Activated naive CD8-positive, alpha-beta T cell treated with anti-CD3 and anti-CD28 coated beads, Interleukin-2, amount 10 ng/mL, durations not matched to agents 7 days and 5 days (primary cell): ENCODE measurements at places on chromosomes 7 and 10.
A peak's percentile ranks its signal among the peaks of the same experiment; 100 is the strongest.

DNA sequence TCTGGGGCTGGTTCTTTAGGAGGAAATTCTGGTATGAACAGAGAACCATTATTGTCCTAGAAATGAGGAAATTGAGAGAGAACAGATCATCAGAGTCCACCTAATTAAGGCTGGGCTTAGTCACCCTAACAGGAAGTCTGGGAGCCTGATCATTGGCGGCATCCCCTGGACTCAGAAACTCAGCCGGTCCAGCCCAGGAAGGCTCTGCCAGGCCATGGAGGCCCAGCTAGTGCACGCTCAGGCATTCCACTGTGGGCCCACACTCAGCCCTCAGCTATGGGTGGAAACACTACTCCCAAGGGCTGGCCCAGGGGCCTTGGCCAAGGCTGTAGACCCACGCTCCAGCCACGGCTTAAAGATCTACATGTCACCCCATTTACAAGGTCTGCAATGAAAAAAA lies 109.2 kb downstream of the PTPN20 start:
- no peak for DNase-seq

- DNase-seq: no peak
These were observed 26.2 kb downstream of the CCDC6 start for GRCh38 chr10:59880019-59880717.

GRCh38 chr10:20105931-20106330 lies 289.7 kb downstream of the PLXDC2 start:
- DNase-seq: no peak

- no peak for DNase-seq
These were observed 179.6 kb downstream of the ZMYND11 start for GRCh38 chr10:314871-315270.

DNA sequence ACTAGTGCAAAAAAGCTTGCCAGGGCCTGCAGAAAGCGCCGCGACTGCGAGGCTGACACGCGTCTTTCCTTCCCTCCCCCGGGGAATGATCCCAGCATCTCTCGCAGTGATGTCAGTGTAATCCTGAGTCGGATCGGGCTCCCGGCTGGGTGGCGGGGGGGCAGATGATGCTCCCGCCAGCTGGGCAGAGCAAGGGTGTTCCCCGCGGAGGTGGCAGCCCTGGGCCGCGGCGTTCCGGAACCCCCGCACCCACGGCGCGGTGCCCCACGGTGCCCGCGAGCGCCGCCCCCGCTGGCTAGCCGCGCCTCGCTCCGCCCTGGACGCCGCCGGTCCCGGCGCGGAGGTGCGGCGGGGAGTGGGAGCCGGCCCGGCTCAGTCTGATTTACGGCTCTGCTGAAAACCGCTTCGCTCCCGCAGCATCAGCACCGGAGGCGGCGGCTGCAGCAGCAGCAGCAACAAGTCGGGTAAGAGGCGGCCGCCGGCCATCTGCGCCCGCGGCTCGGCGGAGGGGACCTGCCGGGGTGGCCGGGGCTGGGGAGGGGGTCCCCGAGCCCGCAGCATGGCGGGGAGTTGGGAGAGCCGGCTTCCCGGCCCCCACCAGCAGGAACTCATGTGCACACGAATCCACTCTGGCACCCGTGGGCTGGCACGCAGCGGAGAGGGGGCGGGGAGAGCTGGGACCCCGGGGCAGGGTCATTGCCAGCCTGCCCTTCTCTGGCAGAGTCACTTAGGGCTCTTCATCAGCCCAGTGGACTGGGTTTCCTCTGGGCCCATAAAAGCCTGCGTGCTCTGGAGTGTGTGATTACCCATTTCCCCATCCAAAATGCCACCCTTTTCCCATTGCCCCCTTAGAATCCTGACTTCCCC lies at the start of gene ZNF365:
Gene ZNF365, plus strand, starts transcription at position 375 of the 867 bp plus-strand sequence. CDS start 1,825 bp downstream, outside the sequence.
- DNase-seq: peak; percentile 51
